Ureter (tissue), 1 donor: ENCODE measurements at places on chromosomes 16 and 17.

- peak; percentile 95 for DNase-seq
Measured at GRCh38 chr17:21214015-21214776, at the start of gene TMEM11. Gene TMEM11, minus strand, starts transcription at chr17:21214161. Its CDS starts 9 bp downstream, at chr17:21214152.

DNA sequence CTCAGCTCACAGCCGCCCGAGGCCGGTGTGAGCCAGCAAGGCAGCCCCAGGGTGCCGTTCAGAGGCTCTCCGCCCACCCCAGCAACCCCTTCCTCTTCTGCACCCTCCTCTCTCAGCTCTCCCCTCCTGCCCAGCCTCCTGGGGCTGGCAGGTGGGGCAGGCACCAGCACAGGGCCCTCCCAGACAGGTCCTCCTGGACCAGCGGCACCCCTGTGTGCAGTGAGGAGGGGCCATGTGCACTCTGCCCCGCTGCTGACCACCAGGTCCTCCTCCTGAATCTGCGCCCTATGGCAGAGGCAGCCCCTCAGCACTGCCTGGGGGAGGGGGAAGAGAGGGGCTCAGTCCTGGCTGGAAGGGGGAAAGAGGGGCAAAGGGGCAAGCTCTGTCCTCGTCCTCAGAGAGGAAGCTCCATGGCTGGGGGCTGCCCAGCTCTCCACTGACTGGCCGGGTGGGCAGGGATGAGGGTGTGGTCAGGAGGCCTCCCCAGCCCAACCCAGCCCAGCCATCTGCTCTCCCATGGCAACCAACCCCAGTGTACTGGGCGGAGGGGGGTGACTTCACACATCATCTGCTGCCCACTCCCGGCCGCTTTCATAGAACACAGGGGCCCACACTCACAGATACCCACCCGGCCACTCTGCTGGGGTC is 5.4 kb upstream of the BCAR1 start:
- DNase-seq: no peak

DNA sequence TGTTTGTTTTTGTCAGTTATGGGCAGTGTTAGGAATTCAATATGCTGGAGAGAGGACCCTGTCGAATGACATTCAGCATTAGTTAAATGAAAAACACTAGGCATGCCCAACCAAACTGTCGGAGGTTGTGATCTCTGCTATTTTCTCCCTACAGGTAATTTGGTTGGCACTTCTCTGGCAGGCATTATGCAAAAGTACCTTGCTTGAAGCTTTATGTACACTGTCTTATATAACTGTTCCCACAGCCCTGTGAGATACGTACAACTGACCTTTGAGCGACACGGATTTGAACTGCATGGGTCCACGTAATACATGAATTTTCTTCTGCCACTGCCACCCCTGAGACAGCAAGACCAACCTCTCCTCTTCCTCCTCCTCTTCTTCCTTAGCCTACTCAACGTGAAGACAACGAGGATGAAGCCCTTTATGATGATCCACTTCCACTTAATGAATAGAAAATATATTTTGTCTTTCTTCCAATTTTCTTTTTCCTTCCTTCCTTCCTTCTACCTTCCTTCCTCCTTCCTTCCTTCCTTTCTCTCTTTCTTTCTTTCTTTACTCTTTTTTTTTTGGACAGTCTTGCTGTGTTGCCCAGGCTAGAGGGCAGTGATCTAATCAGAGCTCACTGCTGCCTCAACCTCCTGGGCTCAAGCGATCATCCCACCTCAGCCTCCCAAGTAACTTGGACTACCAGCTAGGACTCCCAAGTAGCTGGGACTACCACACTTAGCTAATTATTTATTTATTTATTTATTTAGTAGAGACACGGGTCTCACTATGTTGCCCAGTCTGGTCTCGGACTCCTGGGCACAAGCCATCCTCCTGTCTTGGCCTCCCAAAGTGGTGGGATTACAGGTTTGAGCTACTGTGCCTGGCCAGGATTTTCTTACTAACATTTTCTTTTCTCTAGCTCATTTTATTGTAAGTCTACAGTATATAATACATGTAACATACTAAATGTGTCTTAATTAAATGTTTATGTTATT is 77.3 kb downstream of the WIPI1 start:
- DNase-seq: no peak

- no peak for DNase-seq
Measured at GRCh38 chr16:11439790-11440656, 94.8 kb downstream of the RMI2 start.
